ENCODE measurements at places on chromosomes 5 and 9. TPM values are rescaled to one million over a fixed set of nuclear protein-coding genes. Genes with fewer than 3 reads are reported as not detected.

Gene LCN9
- total RNA-seq = not detected

Gene SPATA31A3
- not detected for total RNA-seq

Gene SLC36A2
- not detected for total RNA-seq

Gene DMRTA1
- total RNA-seq = 0.84 TPM

Gene IL9
- not detected for total RNA-seq
